Mononuclear cell (primary cell): ENCODE measurements at places on chromosomes 13 and 19. TPM values are rescaled to one million over a fixed set of nuclear protein-coding genes. Genes with fewer than 3 reads are reported as not detected.

UNC13A gene
- total RNA-seq, result under 0.01 TPM

CRX gene
- total RNA-seq, result not detected

ZSWIM4 gene
- total RNA-seq, result 1.5 TPM

ELSPBP1 gene
- not detected for total RNA-seq

ZNF492 gene
- total RNA-seq, result 2.4 TPM

CALM3 gene
- total RNA-seq, result 199 TPM

CCDC124 gene
- total RNA-seq, result 13.2 TPM

FPR1 gene
- 81.6 TPM for total RNA-seq

CLDN10 gene
- total RNA-seq, result not detected

HCST gene
- total RNA-seq, result 58.1 TPM

SBK2 gene
- not detected for total RNA-seq

EMP3 gene
- total RNA-seq, result 230 TPM

ZNF66 gene
- total RNA-seq, result 5.6 TPM

RASIP1 gene
- total RNA-seq, result 0.10 TPM

FCGBP gene
- 4.7 TPM for total RNA-seq

NUDT15 gene
- 8.5 TPM for total RNA-seq

MED29 gene
- total RNA-seq, result 21.9 TPM

ZNF254 gene
- 20.3 TPM for total RNA-seq

PDX1 gene
- total RNA-seq, result not detected

GPALPP1 gene
- 22.4 TPM for total RNA-seq

C19orf47 gene
- total RNA-seq, result 4.7 TPM

LILRB1 gene
- 13.6 TPM for total RNA-seq

TRIP10 gene
- 4.2 TPM for total RNA-seq

SMIM44 gene
- total RNA-seq, result not detected

DHDH gene
- 0.21 TPM for total RNA-seq

RAB8A gene
- 107 TPM for total RNA-seq

PEAK3 gene
- 0.52 TPM for total RNA-seq

HTR2A gene
- total RNA-seq, result 0.10 TPM

OR10H1 gene
- total RNA-seq, result not detected
